ENCODE measurements at places on chromosomes 7 and 10. TPM values are rescaled to one million over a fixed set of nuclear protein-coding genes. Genes with fewer than 3 reads are reported as not detected.

MRPS17 gene
- 11.8 TPM for total RNA-seq

TWIST1 gene
- 0.27 TPM for total RNA-seq

ARL5B gene
- 9.2 TPM for total RNA-seq

MDFIC gene
- total RNA-seq, result 9.4 TPM

RGR gene
- not detected for total RNA-seq

TET1 gene
- 2.4 TPM for total RNA-seq

FAM200A gene
- total RNA-seq, result 3.2 TPM
